Activated CD8-positive, alpha-beta memory T cell treated with anti-CD3 and anti-CD28 coated beads for 4 hours (primary cell): ENCODE measurements at places on chromosomes 5 and 9.

GRCh38 chr9:77013206-77013931, 6.1 kb upstream of the FOXB2 start:
- no peak for DNase-seq

GRCh38 chr5:93793159-93793781, 51.9 kb upstream of the POU5F2 start:
- no peak for DNase-seq

GRCh38 chr5:72268753-72269410, 51.2 kb downstream of the MRPS27 start:
- DNase-seq: no peak

DNA sequence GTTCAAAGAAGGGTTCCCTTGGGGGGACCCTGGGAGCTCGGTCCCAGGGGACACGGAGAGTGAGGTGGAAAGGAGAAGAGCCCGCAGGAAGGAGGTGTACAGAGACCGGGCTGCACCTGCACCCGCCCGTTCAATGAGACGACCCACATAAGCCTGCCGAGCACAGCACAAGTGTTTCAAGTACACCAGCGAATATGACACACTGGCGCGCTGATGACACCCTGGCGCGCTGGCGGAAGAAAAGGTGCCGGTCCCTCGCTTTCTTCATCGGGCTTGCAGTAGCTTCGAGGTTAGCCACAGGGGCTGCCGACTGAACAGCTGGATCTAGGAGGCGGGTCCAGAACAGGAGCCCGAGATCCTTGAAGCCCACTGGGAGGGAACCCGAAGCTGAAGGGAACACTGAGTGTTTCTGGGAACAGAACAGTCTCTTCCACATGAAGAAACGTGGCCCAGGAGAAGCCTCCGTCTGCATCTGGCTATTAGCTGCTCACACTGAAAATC, 1.4 kb downstream of the TBC1D9B start:
- no peak for DNase-seq

DNA sequence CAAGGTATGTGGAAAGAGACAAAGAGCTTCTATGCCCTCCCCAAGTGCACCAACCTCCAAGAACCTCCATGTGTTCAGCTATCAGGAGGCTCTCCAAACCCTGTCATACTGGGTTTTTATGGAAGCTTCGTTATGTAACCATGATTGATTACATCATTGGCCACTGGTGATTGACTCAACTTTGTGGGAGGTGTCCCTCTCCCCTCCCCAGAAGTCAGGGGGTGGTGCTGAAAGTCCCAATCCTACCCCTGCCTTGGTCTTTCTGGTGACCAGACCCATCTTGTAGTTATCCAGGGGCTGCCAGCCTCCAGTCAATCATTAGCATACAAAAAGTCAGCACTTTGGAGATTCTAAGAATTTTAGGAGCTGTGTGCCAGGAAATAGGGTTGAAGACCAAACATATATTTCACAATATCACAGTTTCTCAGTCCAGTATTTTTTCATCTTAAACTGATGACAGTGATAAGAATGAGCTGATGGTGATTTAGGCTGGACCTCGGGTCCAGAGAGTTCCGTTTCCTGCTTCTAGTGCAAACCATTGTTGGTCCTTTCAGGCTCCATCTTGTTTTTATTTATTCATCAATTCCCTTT, 27.3 kb upstream of the FANCC start:
- DNase-seq: no peak

- DNase-seq: no peak
Observed at GRCh38 chr5:73591698-73592501, 26.4 kb downstream of the UTP15 start.

DNA sequence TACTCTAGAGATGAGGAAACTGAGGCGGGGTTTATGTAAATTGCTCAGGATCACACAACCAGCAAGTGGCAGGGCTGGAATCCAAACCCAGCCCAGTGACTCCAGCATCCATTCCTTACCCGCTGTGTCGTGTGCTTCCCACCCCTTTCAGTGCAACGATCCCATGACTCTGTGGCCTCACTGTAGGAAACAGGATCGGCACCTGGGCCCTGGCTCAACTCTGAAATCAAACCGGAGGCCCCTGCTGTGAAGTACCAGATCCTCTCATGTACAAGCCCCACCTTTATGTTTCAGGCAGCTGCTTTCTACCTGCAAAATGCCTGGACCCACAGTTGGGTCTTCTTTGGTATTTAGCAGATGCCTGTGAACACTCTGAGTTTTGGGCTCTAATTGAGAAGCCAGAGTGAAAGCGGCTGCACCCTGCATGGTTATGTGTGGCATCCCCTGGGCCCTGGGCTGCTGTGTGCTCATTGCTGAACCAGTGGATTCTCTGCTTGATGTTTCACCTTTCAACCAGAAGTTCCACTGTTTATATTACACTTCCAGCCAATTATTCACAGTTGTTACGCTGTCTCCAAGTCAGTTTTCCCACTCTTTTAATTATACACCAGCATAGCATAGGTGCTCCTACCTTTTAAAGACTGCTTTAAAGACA, 36.7 kb downstream of the ABLIM3 start:
- no peak for DNase-seq

DNA sequence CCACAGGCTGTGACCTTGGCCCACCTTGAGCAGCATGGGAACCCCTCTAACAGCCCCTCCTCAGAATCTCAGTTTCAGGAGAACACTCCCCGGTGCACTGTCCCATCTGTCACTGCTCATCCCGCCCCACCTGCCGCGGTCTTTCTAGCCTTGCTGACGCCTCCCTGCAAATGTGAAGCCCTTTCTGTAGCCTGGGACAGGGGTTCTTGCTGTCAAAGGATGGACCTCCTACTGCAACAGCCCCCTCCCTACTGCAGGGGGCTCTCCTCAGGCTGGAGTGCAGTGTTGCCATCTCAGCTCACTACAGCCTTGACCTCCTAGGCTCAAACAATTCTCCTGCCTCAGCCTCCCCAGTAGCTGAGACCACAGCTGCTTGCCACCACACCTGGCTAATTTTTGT, 20.0 kb downstream of the OR2V1 start:
- DNase-seq: no peak

DNA sequence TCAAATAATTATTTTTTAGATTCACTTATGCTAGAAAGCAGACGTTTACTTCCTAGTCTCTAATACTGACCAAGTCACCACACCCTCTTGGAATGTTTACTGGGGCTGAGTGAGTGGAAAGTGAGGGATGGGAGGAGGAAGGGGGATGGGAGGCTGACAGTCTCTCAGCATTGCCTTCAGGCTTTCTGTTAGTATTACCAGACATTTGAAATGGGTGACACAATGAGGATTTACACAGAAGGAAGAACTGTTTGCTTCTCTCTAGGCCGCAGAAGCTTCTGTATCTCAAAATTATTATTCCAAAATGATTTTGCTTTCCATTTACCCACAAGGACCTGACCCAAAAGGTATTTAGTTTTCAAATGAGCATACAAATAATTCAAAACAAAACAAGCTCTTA, 232.8 kb upstream of the ZNF608 start:
- DNase-seq: no peak

DNA sequence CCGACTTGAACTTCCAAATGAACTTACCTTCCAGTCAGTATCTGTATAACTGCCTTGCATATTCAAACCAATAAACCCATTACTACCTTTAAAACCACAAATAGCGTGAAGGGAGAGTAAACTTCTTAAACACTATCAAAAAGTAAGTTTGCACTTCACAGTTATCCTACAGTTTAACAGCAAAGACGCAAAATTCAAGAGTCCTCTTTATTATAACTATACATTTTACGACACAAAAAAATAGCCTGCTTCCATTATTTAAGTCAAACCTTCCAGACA, 1.8 kb downstream of the PTBP3 start:
- DNase-seq: no peak

- DNase-seq: no peak
Observed at GRCh38 chr5:177122566-177122965, 11.0 kb upstream of the NSD1 start.

DNA sequence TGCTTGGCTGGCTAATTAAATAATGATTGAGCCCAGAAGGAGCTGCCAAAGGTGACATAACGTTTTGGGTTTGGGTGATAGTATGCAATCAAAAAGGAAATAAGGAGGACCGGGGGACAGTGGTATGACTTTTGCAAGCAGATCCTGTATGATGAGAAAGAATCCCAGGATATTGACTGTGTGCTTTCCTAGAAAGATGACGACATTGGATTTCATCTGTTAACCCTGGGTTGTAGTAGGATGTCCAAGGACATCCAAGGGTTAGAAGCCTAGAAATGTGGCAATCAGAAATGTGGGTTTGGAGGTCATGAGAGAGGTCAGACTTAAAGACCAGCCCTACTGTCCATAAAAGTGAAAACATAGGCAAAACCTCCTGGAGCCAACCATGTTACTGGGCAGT, 50.3 kb upstream of the HMHB1 start:
- DNase-seq: no peak

DNA sequence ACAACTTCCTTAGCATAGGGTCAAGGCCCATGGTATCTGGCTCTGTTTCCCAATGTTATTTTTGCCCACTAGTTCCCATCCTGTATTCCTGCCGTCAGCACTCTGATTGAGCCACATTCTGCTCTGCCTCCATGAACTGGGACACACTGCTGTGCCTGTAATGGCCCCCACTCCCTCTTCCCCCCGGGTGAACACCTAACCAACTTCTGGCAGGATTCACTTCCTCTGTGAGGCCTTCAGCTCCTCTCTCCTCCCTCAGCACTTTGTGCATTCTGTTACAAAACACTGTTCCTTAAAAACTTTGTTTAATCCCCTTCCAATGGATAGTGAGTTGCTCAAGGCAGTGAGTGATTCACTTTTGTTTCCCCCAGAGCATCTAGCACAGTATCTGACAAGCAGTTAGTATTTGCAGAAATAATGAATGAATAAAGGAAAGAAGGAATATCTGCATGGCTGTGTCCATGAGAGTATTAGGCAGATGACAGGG, 183.6 kb downstream of the EFNA5 start:
- DNase-seq: no peak

DNA sequence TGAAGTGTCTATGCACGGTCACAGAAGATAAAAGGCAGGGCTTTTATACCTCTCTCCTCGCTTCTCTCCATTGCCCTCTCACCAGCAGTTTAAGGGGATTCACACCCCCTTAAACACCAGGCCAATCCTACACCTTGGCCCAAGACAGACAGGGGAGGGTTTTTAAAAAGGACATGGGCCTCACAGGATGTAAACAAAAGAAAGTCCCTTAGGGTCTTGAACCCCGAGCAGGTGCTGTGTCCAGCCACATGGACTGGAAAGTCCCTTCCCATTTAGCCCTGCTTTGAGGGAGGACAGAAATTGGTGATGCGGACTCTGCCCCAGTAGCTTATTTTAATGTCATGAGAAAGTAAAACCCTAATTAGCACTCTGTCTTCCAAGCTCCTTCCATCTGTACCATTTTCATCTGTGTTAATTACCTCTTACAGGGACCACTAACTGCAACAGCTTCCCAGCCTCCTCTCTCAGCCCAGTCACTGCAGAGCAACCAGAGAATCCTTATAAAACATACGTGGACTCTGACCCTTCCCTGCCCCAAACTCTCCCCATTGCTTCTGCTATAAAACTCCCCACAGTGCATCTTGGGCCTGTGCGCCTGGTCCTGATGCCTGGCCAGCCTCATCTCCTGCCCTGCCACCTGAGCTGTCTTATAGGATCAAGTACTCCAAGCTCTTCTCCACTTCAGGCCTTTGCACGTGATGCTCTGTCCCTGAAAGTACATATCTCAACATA, 16.7 kb downstream of the WHRN start:
- no peak for DNase-seq

- no peak for DNase-seq
Observed at GRCh38 chr5:105150323-105150722, 1587.7 kb upstream of the NUDT12 start.

GRCh38 chr5:60504342-60504741, 195.6 kb downstream of the DEPDC1B start:
- no peak for DNase-seq

DNA sequence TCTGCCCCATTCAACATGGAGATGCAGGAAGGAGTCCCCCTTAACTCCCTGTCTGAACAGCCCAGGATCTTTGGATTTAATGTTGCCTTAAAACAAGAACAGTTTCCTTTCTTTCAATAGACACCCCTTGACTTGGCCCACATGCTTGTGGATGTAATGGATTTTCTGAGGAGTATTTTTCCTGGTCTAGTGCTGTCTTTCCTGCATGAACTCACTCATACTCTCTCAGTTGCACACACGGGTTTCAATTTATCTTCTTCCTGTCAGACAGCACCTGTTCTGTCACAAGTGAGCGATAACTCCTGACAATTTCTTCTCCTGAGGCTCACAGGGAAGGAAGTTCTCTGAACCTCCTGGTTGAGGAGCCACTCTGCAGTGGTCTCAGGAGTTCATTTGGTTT, 85.1 kb downstream of the ACER2 start:
- DNase-seq: no peak

DNA sequence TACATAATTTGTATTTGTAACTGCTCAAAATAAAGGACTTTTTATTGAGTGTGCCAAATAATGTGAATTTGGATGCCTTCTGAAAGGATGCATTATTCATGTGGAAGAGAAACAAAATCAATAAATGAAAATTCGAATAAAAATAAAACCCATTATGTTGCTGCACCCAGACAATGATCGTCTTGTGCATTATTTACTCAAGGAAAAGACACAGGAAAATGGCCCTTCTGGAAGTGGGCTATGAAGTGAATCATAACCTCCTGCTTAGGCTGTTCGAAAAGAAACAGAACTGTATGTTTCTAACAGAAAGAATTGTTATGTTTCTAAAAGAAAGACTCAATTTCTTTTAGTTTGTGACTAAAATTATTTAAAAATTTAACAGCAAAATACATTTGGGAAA, 168.9 kb upstream of the NFIB start:
- no peak for DNase-seq

DNA sequence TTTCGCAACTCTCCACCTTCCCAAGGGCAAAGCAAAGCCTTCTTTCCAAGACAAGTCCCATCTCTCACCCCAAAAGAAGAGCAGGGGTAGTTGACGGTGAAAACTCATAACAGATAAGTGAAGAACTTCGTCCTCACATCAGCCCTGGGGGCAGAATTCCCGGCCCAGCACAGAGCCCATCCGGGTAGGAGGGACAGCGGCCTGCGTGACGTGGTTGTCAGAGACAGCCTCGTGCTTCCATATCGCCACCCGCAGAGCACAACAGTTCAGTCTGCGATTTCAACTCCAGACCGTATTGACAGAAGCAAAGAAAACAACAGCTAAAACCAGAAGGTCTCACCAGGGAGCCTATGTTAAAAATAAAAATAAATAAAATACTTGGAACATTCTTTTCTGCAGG, 273.2 kb downstream of the SYK start:
- DNase-seq: no peak
